GM23248 (cell line): ENCODE measurements at places on chromosomes 3 and 15. TPM values are rescaled to one million over a fixed set of nuclear protein-coding genes. Genes with fewer than 3 reads are reported as not detected.

- H3K4me3 ChIP-seq, result no peak overlapping the region
- H3K27ac ChIP-seq, result no peak overlapping the region
- no peak for DNase-seq
- no peaks in the 10 kb centered on the region for H3K36me3 ChIP-seq
- no peaks in the 10 kb centered on the region for H3K4me1 ChIP-seq
Observed at GRCh38 chr3:20254268-20255117, 68.5 kb upstream of the SGO1 start.

GRCh38 chr15:80921736-80922410 lies 67.7 kb downstream of the MESD start:
- DNase-seq, result no peak
- H3K36me3 ChIP-seq, result peaks cover 44% of the 10 kb centered on the region
- H3K27me3 ChIP-seq, result no peaks in the 10 kb centered on the region
- 0 out of 2 replicates have a peak, but pooled peaks cover 3% of the 10 kb centered on the region for H3K4me1 ChIP-seq

DNA sequence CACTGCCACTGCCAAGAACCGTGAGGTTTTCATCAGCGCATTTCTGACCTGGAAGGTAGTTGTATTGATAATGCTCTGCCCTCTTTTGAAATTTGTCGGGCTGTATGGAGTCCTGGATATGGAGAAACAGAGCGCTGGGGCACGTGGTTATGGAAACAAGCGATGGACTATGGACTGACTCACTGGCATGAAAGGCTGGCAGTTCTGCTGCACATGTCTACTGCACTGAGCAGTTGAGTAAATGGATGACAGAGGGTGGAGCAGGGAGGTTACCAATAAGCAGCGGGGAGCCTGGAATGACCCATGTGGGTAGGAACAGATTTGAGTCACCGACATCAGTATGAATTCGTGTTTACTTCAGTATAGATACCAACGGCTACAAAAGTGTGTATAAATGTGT lies 429.5 kb downstream of the OCA2 start:
- no peak for DNase-seq
- no peaks in the 10 kb centered on the region for H3K27me3 ChIP-seq
- no peaks in the 10 kb centered on the region for H3K4me1 ChIP-seq
- H3K36me3 ChIP-seq, result no peaks in the 10 kb centered on the region
- H3K4me3 ChIP-seq, result no peak overlapping the region

FOXB1 gene
- not detected in 2 replicates for total RNA-seq

TRAK1 gene
- total RNA-seq, result 41.5 and 51.0 TPM in 2 replicates

- peak; percentile 22 for DNase-seq
- no peaks in the 10 kb centered on the region; the same call in 1 of the 2 replicates for H3K27me3 ChIP-seq
- no peaks in the 10 kb centered on the region for H3K4me1 ChIP-seq
- H3K4me3 ChIP-seq, result no peak overlapping the region
Observed at GRCh38 chr15:57921371-57921770, 144.1 kb downstream of the ALDH1A2 start.

GTF2E1 gene
- 10.8 and 11.1 TPM in 2 replicates for total RNA-seq
